ENCODE measurements at places on chromosomes 11 and 22.

DNA sequence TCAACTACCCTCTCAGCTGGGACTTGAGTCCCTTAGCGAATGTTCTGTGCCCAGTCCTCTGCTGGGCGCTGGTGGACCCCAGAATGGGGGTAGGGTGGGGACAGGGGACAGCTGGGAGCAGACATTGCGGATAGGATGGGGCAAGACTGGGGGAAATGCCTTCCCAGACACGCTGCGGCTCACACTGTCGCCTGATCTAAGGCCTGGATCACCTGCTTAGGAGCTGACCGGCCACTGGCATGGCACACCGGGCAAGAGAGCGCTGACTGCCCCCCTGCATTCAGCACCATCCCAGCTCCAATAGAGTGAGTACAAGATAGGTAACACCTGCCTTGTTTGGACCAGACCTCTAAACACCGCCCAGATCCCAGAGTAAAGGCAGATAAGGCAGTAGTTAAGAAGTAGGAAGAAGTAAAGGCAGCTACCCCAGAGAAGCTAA, 1.4 kb downstream of the ARVCF start:
- DNase-seq: no peak

DNA sequence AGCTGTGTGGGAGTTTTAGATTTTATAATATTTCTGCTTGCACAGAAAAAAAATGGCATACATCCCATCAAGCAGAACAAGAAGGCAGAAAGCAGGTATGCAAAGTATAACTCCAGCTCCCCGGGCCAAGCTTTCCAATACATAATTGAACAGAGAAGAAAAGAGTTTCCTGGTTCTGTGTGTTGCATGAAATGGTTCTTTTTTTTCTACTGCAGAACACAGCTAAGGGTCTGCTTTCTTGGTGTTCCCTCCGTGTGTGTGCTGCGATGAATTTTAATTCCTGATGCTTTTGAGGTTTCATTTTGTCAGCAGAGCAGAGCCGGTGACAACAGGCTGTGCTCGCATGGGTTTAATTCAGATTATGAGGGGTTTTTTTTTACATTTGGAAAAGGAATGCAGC, 70.7 kb upstream of the TTC12 start:
- no peak for DNase-seq

DNA sequence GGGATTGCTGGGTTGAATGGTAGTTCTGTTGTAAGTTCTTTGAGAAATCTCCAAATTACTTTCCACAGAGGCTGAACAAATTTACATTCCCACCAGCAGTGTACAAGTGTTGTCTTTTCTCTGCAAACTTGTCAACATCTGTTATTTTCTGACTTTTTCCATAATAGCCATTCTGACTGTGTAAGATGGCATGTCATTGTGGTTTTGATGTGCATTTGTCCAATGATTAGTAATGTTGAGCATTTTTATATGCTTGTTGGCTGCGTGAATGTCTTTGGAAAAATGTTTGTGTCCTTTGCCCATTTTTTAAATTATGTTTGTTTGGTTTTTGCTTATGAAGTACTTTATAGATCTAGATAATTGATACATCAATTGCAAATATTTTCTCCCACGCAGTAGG, 1025.0 kb downstream of the JRKL start:
- DNase-seq: no peak

DNA sequence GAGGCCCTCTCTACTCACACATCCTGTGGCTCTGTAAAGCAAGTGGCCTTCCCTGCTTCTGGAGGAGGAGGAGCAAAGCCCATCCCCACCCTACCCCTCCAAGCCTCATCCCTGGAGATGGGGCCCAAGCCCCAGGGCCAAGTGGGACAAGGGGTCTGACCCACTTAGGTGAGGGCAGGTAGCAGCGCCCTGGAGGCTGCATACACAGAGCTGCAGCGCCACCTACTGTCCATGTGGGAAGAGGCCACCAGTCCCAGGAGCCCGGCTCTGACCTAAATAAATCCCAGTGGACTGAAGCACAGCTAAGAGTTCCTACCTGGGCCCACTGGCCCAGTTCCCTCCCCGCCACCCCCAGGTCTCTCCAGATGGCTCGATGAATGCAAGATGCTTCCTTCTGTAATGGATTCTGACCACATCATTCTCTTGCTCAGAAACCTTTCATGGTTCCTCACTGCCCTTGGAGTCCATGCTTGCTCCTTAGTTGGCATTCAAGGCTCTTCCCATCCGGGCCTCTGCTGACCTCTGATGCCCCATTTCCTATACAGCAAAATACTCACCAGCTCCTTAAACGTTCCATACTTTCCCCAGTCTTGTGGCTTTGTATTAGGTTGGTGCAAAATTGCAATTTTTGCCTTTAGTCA, 62.1 kb downstream of the THAP12 start:
- DNase-seq: peak; percentile 36

DNA sequence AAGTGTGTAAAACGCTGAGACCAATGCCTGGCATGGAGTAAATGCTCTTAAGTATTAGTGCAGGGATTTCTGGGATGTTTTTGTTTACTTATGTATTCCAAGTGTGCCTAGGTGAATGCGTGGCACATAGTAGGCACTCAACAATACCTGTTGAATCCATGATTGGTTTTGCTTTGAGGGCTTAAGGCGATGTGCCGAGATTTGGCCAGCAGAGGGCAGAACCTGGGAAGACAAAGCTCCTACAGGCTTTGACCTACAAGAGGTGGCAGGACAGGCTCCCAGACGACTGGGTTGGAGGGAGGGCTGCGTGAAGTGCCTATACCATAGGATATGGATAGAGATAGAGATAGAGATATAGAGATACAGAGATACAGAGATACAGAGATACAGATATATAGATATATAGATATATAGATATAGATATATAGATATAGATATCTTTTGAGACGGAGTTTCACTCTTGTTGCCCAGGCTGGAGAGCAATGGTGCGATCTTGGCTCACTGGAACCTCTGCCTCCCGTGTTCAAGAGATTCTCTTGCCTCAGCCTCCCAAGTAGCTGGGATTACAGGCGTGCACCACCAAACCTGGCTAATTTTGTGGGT, 13.9 kb downstream of the KCNE3 start:
- DNase-seq: peak; percentile 26

DNA sequence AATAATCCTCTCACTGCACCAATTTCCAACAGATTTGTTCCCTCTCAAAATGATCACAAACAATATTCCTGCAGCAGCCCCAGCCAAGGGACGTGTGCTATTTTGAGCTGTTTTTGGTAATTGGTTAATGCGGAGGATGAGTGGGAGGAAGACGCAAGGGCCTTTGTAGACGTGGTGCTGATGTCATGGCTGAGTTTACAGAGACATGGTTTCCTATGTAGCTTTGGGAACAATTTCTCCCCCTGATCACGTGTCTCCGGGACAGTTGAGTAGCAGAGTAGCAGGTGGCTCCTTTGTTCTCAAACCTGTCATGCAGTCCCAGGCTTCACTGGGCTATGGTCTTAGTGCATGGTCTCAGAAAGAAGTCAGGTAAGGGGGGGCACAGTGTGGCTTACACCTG, 183.2 kb upstream of the NECTIN1 start:
- peak; percentile 77 for DNase-seq

- no peak for DNase-seq
Measured at GRCh38 chr11:120556797-120557196, 45.2 kb downstream of the GRIK4 start.

GRCh38 chr11:12719221-12719620, 45.0 kb downstream of the TEAD1 start:
- DNase-seq: no peak
